ENCODE measurements at places on chromosomes 3 and 15.

DNA sequence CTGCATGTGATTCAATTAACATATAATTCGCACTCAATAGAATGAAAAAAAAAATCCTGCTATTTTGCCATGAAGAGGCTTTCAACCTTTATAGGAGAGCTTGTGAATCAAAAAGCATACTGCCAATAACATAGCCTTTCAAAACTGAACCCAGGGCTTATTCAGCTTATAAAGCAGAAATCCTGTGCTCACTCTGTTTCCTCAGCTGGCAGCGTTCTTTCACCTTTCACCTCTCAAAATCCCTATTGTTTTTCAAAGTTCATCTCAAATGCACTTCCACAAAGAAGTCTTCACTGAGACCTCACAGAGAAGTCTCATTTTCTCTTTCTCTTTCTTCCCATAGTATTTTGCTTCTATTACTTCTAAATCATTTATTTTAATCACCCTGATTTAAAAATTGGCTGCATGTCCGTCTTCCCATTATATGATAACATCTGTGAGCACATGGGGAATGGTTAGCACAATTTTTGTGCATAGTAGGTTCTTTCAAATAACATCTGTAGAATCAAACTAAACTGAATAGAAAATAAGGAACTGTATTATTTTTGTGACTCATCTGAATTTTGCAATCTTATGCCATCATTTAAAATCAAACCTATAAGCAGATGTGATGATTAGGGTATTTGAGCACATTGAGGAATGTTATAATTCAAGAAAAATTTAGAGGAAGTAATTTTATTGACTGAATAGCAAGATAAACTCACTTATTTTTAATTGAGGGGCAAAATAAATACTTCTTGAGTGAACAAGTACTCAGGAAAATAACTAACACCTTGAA is 373.4 kb downstream of the NLGN1 start:
- no peak for DNase-seq

GRCh38 chr3:8734908-8735307 is 1.3 kb downstream of the CAV3 start:
- DNase-seq: no peak

DNA sequence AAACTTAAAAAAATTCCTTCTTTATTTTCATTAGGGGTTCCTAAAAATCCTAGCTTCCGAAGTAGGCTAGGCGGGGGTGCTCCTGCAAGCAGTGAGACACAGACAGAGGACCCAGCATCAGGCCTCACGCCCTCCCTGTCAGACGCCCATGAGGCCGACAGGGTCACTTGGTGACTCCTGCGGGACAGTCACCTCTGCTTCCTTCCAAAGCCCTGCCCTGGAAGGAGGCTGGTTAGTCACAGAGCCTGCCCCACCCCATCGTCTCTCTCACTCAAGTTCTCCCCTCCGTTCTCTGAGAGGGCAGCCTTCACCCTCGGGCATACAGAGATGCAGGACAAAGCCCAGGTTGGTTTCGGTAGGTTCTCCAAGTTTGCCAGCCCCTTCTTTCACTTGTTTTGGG is 38.6 kb downstream of the EHD4 start:
- DNase-seq: no peak

GRCh38 chr15:85927931-85928537 is 133.3 kb upstream of the KLHL25 start:
- no peak for DNase-seq

GRCh38 chr15:92617549-92618520 is 37.7 kb downstream of the FAM174B start:
- no peak for DNase-seq

- no peak for DNase-seq
Observed at GRCh38 chr15:43238671-43239131, 17.9 kb upstream of the EPB42 start.

DNA sequence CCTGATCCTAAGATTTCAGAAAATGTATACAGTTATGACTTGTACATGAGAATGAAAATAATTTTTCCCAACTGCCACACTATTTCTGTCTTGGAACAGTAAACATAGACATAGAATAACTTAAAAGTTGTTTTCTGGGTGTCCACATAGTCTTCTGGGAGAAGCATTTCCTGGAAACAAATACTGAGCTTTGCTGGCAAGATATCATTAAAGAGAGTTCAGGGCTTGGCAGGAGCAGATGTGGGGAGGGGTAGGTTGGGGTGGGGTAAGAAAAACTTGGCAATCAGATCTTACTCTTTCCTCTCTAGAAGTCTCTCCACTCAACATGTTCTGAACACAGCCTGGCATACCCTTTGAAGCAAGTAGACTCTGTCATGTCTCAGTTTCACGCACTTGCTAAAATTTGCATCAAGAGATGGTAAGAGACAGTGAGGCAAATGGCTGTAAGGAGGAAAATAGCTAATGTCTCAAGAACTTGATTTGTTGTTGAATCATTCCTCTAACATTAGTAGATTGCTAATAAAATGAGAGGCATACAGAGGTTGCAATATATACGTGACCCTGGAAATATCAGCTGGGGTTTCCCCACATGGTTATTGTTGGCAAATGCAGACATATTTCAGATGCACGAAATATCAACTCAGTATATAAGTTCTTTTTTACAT is 27.3 kb upstream of the ABI3BP start:
- no peak for DNase-seq

DNA sequence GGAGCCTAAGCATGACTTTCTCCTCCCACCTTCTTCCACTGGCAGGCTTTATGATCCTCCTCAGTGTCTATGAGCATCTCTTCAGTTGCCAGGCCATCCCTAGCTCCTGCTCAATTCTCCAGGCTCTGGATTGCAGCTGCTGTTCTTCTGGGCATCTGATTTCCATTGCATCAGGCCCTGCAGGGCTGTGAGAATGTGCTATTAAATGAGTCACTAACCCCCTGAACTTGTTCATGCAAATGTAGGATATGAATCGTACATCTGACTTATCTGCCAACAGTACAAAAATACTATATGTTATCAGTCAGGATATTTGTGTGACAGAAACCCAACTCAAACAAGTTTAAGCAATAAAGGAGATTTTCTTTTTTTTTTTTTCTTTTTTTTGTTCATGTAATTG is 11.9 kb downstream of the GPR176 start:
- no peak for DNase-seq

- peak; percentile 55 for DNase-seq
Observed at GRCh38 chr15:68818066-68818768, 2.5 kb downstream of the ANP32A start.

- DNase-seq: no peak
Observed at GRCh38 chr3:187770224-187770623, 25.0 kb upstream of the BCL6 start.

- DNase-seq: no peak
Observed at GRCh38 chr3:150096700-150097587, 126.2 kb upstream of the PFN2 start.

DNA sequence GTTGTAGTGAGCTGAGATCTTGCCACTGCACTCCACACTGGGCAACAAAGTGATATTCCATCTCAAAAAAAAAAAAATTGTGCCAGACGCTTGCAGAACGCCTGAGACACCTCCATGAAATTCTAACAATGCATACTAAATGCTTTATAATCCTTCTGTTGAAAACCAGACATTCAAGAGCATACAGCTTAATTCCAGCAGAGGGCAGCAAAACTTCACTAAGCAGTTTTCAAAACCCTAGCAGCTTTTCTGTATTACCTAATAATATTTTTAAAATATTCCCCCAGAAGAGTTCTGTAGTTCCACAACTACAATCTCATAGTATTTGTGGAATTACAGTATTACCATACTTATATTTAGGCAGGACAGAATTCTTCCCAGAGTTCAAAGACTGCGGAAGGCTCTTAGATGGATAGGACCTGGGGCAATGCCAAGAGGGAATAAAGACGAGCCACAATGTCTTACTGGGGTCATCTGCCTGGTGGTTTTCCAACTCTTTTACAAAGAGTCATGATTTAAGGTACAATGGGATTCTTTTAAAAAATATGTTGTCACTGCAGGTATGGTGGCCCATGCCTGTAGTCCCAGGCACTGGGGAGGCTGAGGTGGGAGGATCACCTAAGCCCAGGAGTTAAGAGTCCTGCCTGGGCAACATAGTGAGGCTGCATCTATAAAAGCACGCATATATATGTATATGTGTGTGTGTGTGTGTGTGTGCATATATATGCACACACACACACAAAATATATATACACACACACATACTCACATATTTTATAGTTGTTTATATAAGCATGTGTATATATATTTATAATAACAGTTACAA is 19.6 kb upstream of the TASOR start:
- DNase-seq: peak; percentile 59

DNA sequence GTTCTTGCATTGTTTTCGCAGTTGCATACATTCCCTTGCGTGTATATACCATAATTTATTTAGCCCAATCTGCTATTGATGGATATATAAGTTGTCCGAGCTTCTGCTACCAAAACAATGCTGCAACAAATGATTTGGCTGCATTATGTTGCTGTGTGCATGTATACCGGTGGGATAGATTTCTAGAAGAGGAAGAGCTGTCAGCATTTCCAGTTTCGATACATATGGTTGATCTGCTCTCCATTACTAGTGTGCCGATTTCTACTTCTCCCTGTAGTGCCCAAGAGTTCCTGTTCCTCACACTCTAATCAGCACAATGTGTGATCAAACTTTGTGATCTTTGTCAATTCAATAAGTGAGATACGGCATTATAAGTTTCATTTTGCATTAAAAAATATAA is 92.8 kb upstream of the NMNAT3 start:
- no peak for DNase-seq

DNA sequence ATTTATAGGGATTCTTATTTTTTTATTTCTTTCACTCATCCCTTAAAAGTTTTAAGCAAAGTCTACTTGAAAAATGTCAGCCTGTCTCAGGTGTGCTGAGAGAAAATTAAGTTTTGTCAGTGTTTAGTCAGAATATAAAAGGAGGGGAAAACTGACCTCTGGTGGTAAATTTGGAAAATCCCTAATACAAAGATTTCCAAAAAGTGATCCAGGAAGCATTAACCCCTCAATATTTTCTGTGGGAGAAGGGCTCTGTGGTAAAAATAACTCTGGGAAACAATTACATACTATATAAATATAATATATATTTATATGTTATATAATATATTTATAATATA is 41.0 kb upstream of the FRMD4B start:
- no peak for DNase-seq

GRCh38 chr15:43219929-43220928 is 589 bp downstream of the EPB42 start:
- peak; percentile 15 for DNase-seq

DNA sequence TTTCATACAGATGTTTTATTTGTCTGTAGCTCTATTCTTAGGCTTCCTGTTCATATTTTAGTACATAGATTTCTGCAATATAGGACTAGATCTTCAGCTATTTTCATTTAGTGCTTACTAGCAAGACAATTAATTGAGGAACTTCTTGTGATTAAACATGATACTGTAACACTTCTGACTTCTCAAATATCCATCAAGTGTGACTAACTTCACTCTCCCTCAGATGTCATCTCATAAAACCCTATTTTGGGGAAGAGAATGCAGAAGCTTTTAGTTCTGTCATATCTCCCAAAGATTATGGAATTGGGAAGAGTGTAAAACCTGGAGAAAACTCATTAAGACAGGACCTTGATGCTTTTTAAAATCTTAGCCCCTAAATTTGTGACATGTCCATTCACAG is 28.6 kb upstream of the GOLIM4 start:
- no peak for DNase-seq

DNA sequence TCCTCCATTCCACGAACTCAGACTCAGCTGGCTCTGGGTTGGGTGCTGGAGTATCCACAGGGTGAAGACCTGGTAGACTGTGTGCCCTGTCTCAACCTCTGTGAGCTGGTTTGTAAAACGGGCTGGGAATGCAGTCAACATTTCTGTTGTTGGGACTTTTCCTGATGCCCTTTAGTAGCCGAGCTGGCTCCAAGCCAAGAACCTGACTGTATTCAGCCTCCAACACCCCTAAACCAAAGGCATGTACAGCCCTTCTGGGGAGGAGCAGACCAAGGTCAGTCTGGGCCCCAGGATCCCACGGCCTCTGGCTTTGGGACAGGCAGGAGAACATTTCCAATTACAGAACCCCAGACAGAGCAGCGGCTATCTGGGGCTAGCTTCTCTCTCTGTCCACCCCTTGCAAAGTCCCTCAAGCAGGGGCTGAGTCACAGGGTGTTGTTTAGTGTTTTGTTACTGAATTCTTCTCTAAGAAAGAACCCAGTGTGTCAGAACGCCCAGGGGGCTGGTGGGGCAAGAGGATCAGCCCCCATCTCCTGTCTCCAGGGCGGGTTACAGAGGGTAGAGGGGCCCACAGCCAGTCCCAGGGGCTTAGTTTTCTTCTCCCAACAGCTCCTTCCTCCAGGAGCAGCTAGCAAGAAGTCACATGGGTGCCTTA is 56.8 kb upstream of the SLC6A6 start:
- DNase-seq: no peak

GRCh38 chr3:31417486-31417885 is 115.2 kb upstream of the STT3B start:
- no peak for DNase-seq

DNA sequence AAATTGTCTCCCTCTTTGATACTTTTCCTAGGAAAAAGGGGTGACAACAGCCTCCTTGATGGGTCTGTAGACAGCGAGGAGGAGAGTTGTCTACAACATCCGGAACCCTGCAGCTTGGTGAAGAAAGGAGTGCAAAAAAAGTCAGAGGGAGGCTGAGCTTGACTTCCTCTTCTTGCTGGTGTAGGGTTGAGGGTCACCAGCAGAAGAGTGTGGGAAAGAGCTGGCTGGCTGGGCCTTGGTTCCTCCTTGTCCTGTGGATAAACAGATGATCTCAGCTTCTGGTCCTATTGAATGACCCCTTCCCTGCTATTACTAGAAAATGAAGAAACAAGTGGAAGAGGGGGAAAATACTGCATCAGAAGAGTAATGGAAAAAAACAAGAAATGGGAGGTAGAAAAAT is 20.4 kb downstream of the SLC7A14 start:
- DNase-seq: no peak
